Stimulated activated CD4-positive, alpha-beta T cell treated with anti-CD3 and anti-CD28 coated beads, Interleukin-4, amount 100 ng/mL, for 1 hour (primary cell): ENCODE measurements at places on chromosomes 12 and 14.

DNA sequence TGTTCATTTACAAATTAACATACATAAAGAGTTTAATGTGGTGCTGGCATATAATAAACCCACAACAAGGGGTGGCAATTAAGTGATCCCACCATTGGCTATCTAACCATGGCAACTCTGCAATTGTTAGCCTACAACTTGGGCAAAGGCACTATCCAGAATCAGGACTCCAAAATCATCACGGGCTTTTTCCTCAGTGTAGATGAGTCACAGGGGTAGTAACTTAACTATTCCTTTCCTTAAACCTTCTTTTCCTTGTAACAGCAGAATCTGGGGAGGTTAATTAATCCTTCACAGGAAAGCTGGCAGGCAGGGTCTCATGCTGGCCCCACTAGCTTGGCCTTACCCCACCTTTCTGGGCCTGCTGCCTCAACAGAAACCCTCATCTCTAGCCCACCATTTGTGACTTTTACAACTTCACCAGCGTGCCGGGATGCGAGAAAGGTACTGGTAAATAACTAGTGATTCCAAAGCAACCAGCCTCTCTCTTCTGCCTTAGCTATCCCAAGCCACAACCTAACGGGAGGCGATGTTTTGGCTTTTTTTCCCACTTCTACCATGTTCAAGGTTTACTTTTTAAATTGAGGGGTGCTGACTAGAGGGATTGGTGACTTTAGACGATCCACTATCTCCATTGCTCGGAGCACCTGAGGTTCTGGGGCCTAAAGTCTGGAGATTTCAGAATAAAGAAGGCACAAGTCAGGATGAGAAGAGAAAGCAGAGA lies 744 bp downstream of the ATP5MC2 start:
- no peak for DNase-seq

- DNase-seq: no peak
These were observed 27.5 kb downstream of the CCDC91 start for GRCh38 chr12:28217805-28218204.

DNA sequence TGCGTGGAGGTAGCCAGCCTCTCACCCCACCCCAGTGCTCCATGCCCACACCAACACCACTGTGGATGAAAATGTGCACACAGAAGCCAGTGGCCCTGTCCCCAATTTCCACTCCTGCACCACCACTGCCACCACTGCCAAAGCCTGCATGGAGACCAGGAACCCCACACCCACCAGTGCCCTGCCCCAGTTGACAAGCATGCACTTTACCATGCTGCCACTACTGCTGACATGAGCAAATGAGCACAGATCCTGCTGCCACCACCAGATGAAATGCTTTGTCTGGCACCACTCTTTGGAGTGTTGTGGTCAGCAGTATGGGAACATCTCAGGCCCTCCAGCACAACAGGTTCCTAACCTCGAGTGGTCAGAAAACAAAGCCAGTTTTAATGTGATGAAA lies 104.1 kb downstream of the ATXN7L3B start:
- no peak for DNase-seq

- DNase-seq: no peak
These were observed 3.5 kb upstream of the KLRD1 start for GRCh38 chr12:10304161-10304574.

GRCh38 chr12:120736404-120737331 lies 11.0 kb downstream of the ACADS start:
- no peak for DNase-seq

DNA sequence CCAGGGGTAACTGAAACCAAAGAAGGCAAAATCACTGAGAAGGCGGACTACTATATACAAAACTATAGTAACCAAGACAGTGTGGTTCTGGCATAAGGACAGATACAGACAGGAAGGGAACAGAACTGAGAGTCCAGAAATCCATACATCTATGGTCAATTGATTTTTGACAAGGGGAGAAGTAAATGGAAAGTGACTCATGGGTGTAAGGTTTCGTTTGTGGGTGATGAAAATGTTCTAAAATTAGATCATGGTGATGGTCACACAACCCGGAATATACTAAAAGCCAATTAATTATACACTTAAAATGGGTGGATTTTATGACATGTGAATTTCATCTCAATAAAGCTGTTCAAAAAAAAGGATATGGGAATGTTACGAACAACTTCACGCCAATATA lies 18.7 kb downstream of the ANGEL1 start:
- no peak for DNase-seq

DNA sequence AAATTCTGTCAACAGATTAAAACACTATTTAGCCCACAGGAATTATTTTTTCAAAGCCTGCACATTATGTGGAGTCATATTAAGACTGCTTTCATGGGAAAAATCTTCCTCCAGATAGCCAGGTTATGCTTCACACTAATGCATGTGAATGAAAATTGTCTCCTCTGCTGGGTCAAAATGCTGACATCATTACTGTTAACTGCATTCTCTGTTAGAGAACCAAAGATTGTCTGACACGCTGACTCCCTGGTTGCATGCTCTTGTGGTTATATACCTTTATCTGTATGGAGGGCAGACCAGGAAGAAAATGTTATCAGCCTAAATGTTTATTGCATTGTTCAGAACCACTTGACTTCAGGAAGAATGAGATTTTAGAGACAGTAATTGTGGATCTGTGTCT lies 432.2 kb upstream of the MDGA2 start:
- no peak for DNase-seq

- DNase-seq: no peak
These were observed 75.4 kb downstream of the IFT81 start for GRCh38 chr12:110199339-110200123.

DNA sequence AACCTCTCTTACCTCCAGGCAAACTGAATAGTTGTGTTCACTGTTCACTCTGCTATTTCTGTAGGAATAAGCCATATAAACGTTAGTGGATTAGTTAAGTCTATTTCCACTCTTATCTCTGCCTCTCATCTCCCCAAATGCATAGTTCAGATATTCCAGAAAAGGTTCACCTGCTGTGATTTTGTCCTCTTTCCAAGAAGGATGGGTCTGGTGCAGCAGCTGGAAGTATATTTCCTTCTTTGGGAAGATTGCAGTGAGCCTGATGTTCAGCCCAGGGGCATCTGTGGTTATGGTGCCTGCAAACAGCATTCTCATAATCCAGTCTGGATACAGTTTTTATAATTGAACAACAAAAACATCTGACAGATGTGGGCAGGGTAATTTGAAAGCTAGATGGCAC lies 97.7 kb downstream of the TPH2 start:
- DNase-seq: no peak

DNA sequence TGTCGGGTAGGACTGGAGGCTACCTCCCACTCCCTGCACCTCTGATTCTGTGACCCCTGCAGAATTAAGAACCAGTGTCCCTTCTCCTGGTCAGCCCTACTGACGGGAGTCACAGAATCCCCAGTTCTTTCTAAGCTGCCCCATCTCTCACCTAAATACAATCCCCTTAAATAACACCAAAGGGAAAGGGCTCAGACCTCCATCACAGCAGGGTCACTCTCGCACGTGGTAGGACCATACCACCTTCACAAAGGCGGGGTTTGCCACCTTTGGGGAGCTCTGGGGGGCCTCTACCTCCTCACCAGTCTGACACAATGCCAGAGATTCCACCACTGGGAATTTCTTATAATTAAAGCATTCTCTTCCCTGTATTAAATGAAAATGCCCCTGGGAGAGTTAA lies 35.6 kb downstream of the DAD1 start:
- no peak for DNase-seq

DNA sequence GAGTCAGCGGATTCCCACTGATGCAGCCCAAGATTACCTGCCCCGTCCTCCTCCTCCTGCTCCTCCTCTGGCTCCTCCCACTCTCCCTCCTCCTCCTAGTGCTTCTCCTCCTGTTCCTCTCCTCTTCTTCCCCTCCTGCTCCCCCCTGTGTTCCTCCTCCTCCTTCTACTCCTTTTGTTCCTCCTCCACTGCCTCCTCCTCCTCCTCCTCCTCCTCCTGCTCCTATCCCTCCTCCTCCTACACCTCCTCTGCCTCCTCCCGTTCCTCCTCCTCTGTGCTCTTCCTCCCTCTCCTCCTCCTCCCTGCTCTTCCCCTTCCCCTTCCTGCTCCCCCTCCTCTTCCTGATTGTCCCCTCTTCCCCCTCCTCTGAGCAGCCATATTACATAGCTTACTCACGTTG lies 141.3 kb downstream of the CACNA1C start:
- DNase-seq: no peak

GRCh38 chr12:51205350-51205749 lies 12.5 kb downstream of the POU6F1 start:
- DNase-seq: no peak

GRCh38 chr12:42002563-42002962 lies 142.1 kb downstream of the GXYLT1 start:
- DNase-seq: no peak

GRCh38 chr12:27396216-27396815 lies 50.2 kb upstream of the SMCO2 start:
- DNase-seq: no peak

DNA sequence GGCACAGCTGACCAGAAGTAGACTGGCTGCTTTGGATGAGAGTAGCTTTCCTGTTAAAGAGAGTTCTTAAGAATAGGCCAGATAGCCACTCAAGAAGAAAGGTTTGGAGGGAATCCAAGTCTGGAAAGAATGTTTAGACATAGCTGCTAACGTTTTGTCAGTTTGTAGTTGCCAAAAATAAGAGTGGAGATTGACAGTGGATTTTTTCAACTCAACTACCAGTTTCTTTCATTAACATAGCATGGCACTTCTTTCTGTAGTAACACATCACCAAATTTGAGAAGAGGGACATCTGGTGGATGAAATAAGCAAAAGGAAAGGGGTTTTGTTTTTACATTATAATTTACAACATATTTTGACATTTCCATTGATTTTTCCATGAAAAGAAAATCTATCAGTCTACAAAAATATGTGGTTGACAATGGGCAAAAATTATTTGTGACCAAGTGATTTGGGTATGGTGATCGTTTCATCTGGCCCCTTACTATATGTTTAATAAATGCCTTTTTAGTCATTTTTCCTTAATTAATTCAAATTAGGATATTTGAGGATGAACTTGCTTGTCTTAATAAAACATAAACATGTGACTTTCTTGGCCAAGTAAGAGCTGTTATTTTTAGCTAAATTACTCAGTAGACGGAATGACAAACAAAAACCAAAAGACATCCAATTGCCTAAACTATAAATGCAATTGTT lies 71.1 kb downstream of the PTPRR start:
- no peak for DNase-seq

- peak; percentile 38 for DNase-seq
These were observed 743 bp downstream of the PUS1 start for GRCh38 chr12:131929581-131930456.

- DNase-seq: peak; percentile 95
These were observed 11.7 kb upstream of the IRF2BPL start for GRCh38 chr14:77040059-77040740.

GRCh38 chr12:97752129-97752528 lies 289.5 kb downstream of the RMST start:
- DNase-seq: no peak

GRCh38 chr12:85281636-85282312 lies 1.8 kb downstream of the ALX1 start:
- no peak for DNase-seq

DNA sequence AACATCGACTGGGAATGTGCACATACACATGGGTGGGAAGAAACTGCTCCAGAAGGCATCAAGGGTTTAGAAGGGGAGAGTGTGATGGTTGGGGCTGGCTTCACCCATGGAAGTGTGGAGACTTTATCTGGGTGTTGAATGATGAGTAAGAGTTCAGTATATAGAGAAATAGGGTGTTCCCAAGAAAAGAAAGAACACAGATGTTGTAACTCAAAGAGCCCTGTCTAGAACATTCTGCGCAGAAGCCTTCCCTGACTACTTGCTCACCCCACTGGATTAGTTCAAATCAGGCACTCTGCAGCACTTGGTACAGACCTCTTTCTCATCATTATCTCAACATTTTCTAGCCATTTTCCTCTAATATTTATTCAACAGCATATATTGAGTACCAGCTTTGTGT lies 491.7 kb downstream of the SNAPC1 start:
- DNase-seq: no peak

DNA sequence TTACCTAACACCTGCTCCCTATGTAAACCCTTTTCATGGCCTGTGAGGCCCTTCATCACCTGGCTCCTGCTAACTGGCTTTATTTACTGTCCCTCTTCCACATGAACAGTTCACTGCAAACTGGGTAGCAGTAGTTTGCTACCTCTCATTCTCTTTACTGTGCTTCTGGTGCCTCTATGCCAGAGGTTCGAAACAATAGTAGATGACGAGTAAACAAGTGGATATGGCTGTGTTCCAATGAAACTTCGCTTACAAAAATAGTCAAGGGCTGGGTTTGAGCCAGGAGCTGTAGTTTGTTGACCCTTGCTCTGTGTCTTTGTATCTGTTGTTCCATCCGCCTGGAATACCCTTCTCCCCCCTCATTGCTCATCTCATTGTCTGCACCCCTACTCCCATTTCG lies 233.6 kb upstream of the RMST start:
- no peak for DNase-seq

DNA sequence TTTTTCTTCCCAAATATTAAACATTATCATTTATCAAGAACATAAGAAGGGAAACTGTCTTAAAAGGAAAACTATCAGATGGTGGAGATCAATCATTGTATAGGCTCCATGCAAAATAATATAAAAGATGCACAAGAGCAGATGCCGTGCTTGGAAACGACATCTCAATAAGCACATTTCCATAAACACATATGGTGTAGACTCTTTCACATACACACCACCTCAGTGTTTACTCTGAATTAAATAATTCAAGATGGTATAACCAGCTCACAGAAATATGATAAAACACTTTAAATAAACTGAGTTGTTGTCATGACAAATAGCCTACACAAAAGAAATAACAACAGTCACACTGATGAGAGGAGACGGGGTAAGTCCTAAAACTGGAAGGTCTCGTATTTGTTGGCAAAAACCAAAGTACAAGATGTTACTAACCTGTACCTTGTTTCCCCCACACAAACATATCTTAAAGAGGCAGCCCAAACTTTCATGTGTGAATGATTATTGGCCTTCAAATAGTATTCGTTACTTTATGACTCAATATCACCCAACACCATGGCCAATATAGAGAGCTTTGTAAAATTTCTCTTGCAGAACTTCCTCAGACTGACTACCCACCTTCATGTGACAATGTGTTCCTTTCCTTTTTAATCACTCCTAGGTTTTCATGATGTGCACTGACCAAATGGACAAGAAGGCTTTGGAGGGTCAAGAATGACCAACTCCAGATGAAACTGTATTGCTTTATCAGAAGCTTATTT lies 48.6 kb upstream of the TMPO start:
- no peak for DNase-seq
